ENCODE measurements at places on chromosomes 16 and 17.

DNA sequence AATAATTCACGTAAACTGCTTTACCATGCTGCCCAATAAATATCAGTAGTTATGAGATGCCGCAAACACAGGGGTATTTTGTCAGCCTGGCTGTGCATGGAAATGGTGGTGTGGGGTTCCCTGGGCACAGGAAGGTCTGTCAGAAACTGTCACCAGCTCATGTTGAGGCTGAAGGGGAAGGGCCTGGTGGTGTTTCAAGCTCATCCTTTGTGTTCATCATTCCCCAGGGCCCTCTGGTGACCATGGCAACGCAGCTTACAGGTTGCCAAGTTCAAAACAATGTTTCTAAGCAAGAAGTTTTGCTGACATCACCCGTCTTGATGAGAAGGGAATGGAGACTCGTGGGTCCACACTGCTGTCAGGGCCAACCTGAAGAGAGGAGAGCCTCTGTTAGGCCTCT lies 348.9 kb upstream of the C16orf82 start:
- no peak for DNase-seq

- no peak for DNase-seq
Measured at GRCh38 chr16:75202069-75202590, 4.8 kb downstream of the CTRB2 start.

DNA sequence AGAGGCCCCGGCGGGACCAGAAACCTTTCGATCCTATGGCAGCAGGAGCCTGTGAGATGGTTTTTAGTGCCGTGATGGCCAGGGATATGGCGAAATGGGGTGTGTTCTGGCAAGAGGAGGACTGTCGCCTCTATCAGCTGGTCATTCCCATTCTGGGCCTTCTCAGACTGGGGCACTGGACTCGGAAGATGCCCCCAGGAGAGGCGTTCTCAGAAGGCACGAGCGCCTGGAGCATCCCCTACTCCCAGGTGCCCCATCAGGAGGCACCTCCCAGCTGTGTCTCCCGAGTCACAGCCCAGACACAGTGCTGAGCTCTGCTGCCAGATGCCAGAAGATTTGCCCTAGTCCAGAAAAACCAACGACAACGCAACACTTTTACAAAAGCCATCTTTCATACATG lies 54.6 kb upstream of the ENDOV start:
- DNase-seq: no peak

DNA sequence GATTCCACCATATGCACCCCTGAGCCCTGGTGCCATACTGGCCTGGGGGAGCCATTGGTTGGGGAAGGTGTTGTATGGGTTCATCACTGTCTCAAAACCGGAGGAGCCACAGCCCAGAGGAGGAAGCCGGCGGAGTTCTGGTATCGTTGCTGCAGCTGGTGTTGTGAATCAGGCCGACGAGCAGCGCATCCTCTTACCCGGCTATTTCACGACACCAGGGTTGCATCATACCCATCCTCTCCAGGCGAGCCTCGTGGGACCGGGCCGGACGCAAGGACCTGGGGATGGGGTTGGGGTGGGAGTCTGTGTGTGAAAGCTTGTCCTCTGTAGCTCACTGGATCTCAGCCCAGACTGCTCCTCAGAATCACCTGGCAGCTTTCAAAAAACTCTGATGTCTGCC lies 6.6 kb upstream of the SLC12A3 start:
- no peak for DNase-seq

DNA sequence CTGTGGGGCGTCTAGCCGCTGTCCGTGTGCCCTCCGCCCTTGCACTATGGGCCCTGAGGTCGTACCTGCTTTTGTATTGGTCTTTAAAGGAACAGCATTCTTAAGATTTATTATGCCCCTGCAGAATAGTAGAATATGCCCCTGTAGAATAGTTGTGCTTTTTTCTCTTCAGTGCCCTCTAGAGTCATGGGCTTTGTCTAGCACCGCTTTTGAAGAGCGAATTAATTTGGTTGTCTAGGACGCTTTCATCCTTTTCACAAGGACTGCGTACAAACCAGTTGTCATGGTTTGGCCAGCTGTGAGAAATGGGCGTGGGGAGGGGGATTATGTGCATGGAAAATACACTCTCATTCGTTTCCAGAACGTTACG lies 621 bp downstream of the CEP95 start:
- DNase-seq: peak; percentile 34

DNA sequence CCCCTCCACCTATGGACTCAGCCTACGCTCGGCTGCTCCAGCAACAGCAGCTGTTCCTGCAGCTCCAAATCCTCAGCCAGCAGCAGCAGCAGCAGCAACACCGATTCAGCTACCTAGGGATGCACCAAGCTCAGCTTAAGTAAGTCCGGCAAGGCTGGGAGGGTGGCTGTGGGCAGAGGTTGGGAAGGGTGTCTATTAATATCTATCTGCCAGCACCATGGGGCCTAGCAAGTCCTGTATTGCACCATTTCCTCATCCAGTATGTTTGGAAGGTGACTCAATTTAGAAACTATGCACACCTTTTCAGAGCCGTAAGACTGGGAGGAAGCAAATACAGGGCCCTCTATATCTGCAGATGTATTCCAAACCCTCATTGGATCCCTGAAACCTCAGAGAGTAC lies 45.0 kb upstream of the ARHGAP44 start:
- DNase-seq: no peak

- DNase-seq: no peak
Measured at GRCh38 chr17:39556423-39556822, 51.3 kb downstream of the NEUROD2 start.

GRCh38 chr16:49442805-49443204 lies 69.2 kb downstream of the C16orf78 start:
- DNase-seq: no peak

DNA sequence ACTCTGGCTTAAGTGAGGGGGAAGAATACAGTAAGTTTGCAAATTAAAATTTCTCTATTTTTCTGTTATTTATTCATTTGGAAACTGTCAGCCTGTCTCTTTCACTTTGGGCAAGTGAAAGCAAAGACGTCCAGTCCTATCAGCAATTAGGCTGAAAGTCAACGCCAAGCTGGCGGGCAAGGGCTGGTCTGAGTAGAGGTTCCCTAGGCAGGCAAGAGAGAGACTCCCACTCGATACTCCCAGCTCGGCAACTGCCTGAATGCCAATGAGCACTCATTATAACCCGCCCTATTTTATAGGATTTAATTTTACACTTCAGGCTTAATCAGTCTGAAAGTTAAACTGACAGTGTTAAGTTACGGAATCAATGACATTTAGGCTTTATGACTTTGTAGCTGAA lies 14.3 kb upstream of the SLC38A8 start:
- no peak for DNase-seq

DNA sequence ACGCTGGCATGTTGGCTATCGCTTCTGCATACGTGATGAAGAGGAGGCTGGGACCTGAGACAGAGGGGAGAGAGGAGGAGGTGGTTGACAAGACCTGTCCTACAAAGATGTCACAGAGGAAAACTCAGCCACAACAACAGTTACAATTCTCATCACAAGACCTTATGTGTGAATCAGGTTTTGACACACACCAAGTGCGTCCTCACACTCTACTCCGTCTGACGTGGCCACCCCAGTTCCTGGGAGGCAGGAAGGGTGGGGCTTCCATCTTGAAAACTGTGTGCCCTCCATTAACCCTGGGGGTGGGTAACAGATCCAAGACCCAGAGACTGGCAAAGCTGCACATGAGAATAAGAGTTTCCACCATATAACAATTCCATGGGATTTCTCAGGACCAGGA lies 24.1 kb downstream of the SLC6A4 start:
- DNase-seq: no peak

DNA sequence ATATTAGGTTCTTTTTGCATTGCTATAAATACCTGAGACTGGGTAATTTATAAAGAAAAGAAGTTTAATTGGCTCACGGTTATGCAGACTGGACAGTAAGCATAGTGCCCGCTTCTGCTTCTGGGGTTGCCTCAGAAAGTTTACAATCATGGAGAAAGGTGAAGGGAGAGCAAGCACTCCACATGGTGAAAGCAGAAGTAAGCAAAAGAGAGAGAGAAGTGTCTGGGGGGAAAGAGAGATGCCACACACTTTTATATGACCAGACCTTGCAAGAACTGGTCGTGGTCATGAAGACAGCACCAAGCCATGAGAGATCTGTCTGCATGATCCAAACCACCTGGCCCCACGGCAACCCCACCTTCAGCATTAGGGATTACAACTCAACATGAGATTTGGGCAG lies 45.4 kb downstream of the KCNJ16 start:
- no peak for DNase-seq

GRCh38 chr17:34709158-34709754 lies 129.9 kb downstream of the TMEM132E start:
- no peak for DNase-seq

- DNase-seq: no peak
Measured at GRCh38 chr17:5809580-5810188, 225.4 kb upstream of the NLRP1 start.

DNA sequence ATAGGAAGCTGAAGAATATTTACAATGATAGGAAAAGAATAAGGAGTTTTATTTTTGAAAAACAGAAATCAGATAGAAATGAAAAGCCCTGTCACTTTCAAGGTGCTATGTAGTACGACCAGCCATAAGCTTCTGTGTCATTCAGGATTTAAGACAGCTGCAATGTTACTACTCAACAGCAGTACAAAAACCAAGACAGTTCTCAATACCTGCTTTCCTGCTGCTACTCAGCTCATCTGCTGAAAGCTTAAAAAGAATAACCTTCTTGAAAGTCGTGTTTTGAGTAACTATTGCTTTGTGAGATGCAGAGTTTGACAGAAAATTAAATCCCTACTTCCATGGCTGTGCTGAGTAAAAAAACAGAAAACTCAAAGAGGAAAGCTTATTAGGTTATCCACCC lies 8.7 kb downstream of the GRB2 start:
- DNase-seq: no peak

GRCh38 chr16:27689711-27690110 lies 139.8 kb downstream of the KATNIP start:
- DNase-seq: no peak

DNA sequence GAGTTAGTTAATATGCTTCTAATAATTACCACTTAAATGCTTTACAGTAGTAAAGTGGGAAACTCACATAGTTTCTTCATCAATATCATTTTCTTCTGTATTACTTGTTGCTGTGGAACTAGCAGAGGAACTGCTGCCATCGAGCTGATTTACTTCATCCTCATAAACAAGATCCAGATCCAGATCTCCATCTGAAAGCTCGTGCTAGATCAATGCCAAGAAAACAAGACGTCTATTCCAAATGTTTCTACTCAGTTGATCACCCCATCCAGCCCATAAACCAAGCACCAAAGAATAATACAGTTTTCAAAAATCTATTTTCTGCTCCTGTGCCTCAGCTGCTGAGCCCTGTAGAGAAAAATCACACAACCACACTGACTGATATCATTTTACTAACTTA lies 59.1 kb downstream of the TRIM37 start:
- DNase-seq: no peak

DNA sequence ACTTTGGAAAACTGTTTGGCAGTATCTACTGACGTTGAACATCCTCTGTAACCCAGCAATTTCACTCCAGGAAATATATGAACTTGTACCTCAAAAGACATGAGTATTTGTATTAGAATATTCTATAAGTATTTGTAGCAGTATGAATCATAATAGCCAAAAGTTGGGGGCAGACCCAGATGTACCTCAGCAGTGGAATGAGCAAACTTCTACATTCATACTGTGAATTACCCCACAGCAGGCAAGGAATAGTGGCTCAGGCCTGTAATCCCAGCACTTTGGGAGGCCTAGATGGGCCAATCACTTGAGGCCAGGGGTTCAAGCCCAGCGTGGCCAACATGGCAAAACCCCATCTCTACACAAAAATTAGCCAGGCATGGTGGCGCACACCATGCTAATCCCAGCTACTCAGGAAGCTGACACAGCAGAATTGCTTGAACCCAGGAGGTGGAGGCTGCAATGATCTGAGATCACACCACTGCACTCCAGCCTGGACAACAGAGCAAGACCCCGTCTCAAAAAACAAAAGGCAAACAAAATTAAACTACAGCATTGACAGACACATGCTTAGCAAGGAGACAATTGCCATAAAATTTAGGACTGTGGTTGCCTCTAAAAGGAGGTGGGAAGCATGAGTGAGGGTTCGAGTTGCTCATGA lies 11.2 kb upstream of the HELZ start:
- DNase-seq: no peak

DNA sequence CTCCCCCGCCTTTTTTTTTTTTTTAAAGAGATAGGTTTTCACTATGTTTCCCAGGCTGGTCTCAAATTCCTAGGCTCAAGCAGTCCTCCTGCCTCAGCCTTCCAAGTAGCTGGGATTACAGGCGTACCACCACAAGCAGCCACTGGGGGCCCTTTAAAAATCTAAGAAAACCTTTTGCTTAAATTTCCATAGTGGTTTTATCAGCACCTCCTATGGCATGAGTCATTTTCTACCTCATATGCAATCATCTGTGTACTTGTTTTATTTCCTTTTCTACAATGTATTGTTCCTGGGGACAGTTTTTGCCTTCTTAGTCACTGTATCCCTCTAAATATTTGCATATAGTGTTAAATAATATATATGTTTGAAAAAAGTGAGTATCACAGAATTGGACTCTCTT lies 29.2 kb downstream of the GNA13 start:
- peak; percentile 58 for DNase-seq

GRCh38 chr16:8730335-8730915 lies 56.0 kb downstream of the ABAT start:
- no peak for DNase-seq

GRCh38 chr16:85838381-85838780 lies 38.9 kb downstream of the COX4I1 start:
- no peak for DNase-seq

GRCh38 chr16:30570636-30571444 lies 674 bp downstream of the ZNF688 start:
- no peak for DNase-seq

DNA sequence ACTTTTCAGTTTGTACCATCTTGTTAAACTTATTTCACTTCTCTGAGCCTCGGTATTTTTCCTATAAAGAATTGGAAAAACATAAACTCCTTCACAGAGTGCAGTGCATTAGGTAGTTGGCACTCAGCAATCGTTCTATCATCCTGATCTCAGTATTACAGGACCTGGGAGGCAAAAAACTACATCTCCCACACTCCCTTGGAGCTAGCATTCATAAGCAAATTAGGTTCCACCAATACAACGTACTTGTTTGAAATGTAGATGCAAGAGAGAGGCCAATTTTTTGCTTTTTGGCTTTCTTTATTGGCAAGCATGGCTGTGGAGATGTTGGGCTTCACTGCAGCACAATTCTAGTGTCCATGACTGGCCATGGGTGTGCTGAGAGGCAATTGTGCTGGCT lies 285.2 kb downstream of the CA10 start:
- no peak for DNase-seq

GRCh38 chr17:38730526-38731379 lies 612 bp downstream of the CISD3 start:
- DNase-seq: no peak

GRCh38 chr16:30006659-30007377 lies 4.0 kb downstream of the DOC2A start:
- no peak for DNase-seq

Data from activated CD4-positive, alpha-beta T cell treated with anti-CD3 and anti-CD28 coated beads, Interleukin-2, amount 50 U/mL, for 1 hour (primary cell).